ENCODE measurements at places on chromosomes 5 and 9. TPM values are rescaled to one million over a fixed set of nuclear protein-coding genes. Genes with fewer than 3 reads are reported as not detected.

The FAM81B gene
- total RNA-seq, result 0.62 TPM

The CCNI2 gene
- 0.16 TPM for total RNA-seq

The SLC36A3 gene
- total RNA-seq, result not detected

- no peak for DNase-seq
Measured at GRCh38 chr5:169294621-169295020, 6.3 kb downstream of the SLIT3 start.

The CA9 gene
- 0.78 TPM for total RNA-seq

GRCh38 chr5:63919763-63920478, 42.3 kb downstream of the HTR1A start:
- DNase-seq, result no peak

DNA sequence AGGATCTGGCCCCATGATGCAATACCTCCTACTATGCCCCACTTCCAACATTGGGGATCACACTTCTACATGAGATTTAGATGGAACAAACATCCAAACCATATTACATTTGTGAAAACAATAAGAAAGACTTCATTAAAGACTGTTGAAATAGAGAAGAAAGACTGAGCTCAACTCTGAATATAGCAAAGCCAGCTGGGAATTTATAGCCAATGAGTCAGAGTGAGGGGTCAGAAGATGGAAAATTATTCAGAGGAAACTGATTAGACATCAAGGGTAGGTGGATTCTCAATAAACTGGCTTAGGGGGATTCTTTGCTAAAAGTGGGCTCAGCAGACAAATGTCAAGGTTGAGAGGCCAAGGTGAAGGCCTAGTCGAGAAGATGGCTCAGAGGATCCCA, 25.6 kb downstream of the BTF3 start:
- DNase-seq, result no peak

DNA sequence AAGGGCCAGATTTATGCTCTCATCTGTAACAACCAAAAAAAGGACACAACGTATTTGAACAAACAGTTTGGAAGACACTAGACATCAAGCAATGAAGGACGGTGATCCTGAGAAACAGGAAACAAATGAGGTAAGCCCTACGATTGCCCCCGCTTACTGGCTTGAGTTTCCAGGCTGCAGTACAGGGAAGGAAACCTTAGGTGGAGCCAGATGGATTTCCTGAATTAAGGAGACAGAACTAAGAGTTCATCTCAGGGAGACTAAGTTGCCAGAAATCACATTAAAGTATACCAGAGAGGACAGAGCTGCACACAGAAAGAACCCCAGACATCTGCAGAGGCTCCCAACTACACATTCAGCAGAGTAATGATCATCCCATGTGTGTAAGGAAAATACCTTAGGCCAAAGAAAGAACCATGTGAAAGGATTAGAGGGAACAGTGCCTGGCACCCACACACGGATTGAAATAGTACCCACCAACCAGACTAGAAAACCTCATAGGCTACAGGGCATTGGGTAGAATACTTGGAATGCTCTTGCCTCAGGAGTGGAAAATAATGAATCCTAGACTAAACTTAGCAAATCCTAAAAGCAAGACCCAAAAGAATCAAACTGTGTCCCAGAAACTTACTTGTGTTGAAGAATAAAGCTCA, 99.3 kb upstream of the NIPBL start:
- no peak for DNase-seq

The DMGDH gene
- 1.2 TPM for total RNA-seq

The TRPM3 gene
- total RNA-seq, result 20.6 TPM

GRCh38 chr9:27426511-27427271, 97.4 kb upstream of the IFNK start:
- DNase-seq, result peak; percentile 37

GRCh38 chr9:89612566-89613278, 7.9 kb downstream of the GADD45G start:
- no peak for DNase-seq

- no peak for DNase-seq
Measured at GRCh38 chr5:53335115-53335514, 145.3 kb upstream of the FST start.

DNA sequence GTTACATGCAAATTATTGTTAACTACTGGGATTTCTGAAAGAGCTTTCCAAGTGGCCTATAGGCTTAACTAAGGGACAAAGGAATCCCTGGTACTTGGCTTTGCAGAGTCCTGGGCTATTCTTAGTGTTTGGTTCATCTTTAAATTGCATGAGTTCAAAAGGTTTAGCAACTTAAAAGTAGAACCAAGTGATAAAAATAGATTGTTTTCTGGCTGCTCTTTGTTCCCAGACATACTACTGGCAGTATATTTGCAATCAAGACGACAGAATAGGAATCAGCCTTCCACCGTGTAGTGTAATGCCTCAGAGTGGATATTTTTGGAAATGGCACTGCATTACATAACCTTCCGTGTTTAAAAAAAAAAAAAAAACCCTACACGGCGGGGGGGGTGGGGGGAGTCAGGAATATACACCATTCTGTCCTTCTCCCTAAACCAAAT, 1.0 kb downstream of the NREP start:
- DNase-seq, result no peak

DNA sequence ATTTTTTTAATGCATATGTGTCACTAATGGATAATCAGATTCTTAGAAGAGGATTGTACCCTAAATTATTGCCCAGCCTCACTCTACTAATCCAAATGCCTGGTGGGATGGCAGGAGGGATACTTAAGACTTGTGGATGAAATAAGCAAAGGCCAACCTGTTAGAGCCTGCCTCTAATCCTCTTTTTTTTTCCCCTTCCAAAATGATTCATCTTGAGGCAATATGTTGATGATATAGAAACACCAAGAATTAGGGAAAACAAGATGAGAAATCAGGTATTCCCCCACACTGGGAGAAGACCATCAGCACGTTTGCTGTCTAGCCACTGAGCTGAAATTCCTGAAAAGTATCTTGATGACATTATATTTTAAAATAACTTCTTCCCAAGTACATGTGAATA, 52.0 kb downstream of the RFK start:
- DNase-seq, result no peak

GRCh38 chr5:151504006-151504405, 56.6 kb downstream of the SLC36A1 start:
- no peak for DNase-seq

The SLF1 gene
- total RNA-seq, result 46.0 TPM

DNA sequence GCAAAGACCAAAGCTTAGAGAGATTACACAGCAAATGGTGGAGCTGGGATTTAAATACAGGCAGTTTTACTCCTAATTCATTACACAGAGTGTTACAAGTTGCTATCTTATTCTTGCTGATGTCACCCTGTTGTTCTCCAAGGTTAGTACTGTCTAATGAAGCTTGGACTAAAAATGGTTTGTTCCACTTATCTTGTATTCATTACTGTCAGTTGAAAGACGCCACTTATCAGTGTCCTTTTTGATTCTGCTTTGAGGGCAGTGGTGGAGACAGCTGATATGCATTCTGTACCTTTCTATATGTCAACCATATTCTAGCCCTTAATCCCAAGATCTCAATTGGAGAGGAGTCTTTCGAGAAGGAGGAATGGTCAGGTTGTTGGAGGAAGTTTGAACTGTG, 14.0 kb upstream of the DENND4C start:
- no peak for DNase-seq

- no peak for DNase-seq
Measured at GRCh38 chr5:143434261-143435209, 31.0 kb upstream of the NR3C1 start.

DNA sequence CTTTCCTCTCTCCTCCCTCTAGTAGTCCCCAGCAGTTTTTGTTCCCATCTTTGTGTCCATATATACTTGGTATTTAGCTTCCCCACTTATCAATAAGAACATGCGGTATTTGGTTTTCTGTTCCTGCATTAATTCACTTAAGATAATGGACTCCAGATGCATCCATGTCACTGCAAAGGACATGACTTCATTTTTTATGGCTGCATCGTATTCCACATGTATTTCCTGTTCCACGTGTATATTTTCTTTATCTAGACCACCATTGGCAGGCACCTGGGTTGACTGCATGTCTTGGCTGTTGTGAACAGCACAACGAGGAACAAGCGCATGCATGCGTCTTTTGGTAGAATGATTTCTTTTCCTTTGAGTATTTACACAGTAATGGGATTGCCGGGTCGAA, 6.2 kb downstream of the ZNF79 start:
- DNase-seq, result no peak

The DCTN3 gene
- 108 TPM for total RNA-seq

DNA sequence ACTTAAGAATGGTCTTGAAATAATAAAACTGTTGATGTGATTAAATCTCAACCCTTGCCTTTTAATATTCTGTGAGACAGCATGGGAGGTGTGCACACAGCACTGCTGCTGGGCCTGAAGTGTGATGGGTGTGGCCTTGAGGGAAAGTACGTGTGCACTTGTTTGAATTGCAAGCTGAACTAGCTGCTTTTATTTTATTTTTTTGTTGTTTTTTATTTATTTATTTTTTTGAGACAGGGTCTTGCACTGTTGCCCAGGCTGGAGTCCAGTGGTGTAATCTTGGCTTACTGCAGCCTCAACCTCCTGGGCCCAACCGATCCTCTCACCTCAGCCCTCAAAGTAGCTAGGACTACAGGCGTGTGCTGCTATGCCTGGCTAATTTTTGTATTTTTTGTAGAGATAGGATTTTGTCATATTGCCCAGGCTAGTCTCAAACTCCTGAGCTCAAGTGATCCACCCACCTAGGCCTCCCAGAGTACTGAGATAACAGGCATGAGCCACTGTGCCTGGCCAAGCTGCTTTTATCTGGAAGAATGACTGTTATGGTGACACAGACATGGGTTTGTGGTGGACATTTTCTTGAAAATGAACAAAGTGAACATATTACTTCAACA, 58.9 kb downstream of the GPR107 start:
- DNase-seq, result no peak

The GZMA gene
- not detected for total RNA-seq

The SLC34A1 gene
- total RNA-seq, result not detected

The MAML1 gene
- total RNA-seq, result 9.4 TPM

- no peak for DNase-seq
Measured at GRCh38 chr5:651296-652022, 39.3 kb downstream of the CEP72 start.

The SLCO6A1 gene
- total RNA-seq, result 0.94 TPM

DNA sequence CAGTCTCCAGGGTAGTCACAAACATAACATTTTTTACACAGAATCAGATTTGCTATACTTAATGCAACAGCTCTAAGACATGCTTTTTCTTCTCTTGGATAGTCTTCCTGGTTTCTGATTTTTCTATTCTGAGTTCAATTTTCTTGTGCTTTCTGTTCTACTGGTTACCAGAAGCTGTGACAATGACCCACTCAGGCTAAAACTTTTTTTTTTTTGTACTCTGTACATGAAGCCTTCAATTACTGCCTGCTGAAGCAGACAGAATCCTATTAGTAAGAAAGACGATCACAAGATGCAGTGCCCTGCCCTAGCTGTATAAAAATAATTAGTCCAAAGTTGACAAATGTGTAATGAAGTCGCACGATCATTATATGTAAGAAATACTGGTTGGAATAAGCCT, 231.1 kb upstream of the TBCA start:
- DNase-seq, result no peak

The ROR2 gene
- total RNA-seq, result 0.94 TPM

The NUTM2G gene
- total RNA-seq, result not detected

The EIF4E1B gene
- not detected for total RNA-seq

DNA sequence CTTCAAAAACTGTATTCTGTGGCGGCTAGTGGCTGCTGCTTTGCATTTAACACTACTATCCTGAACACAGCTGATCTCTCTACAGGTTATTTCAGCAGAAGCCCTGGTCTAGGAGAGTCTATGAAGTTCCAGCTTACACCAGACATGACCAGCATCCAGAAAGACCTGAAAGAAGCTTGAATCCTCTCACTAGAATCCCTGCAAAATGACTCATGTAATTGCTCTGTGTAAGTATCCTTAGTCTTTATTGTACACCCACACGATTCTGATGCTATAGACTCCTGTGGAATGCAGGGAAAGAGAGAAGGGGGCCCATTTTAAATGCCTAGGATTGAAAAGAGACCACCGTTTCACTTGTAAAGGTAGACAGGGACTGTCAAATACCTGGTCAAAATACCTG, 859 bp upstream of the GRIA1 start:
- no peak for DNase-seq

GRCh38 chr5:120151825-120152224, 312.3 kb upstream of the PRR16 start:
- no peak for DNase-seq

DNA sequence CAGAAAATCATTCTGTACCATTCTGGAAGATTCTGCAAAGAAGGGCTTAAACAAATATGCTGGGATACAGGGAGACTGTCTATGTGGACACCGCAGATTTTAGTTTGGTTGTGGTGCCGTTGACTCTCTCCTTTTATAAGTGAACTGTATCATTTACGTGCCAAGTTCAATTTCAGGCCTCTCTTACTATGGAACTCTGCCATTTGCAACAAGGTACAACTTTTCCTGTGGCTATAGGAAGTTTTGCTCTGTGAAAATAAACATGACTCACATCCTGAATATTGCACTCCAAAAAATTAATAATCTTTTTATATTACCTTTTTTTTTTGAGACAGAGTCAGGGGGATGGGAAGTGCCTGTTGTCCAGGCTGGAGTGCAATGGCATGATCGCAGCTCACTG, 29.7 kb upstream of the CSNK1G3 start:
- DNase-seq, result no peak

- no peak for DNase-seq
Measured at GRCh38 chr9:113183956-113184488, 33.2 kb downstream of the SLC31A2 start.

DNA sequence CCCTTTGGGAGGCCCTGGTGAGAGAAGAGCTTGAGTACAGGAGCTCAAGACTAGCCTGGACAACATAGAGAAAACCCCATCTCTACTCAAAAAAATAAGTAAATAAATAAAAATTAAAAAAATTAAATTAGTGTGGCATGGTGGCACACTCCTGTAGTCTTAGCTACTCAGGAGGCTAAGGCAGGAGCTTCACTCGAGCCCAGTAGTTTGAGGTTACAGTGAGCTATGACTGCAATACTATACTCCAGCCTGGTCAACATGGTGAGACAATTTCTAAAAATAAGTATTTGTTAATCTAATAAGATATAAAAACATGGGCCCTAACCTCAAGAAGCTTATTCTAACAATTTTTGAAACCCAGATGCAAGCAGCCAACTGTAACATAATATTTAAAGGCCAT, 7.6 kb downstream of the RNF38 start:
- DNase-seq, result no peak

DNA sequence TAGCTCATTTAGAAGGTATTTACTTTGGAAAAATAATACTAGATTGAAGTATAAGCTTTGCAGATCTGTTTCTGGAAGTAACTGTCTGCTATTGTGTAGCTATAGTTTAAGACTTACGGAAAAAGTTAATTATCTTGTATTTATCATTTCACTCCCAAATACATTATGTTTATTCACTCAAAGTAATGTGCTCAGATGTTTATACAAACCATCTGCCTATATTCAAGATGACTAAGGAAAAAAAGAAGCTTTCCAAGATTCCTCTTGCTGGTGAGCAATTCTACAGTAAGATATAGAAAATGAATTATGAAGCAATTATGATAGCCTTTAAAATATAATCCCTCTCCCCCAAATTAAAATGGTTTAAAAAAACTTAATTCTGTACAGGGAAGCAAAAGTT, 137.9 kb downstream of the KIAA0825 start:
- no peak for DNase-seq

The ANKRA2 gene
- 56.1 TPM for total RNA-seq
